ENCODE measurements at places on chromosomes 16 and 17.

DNA sequence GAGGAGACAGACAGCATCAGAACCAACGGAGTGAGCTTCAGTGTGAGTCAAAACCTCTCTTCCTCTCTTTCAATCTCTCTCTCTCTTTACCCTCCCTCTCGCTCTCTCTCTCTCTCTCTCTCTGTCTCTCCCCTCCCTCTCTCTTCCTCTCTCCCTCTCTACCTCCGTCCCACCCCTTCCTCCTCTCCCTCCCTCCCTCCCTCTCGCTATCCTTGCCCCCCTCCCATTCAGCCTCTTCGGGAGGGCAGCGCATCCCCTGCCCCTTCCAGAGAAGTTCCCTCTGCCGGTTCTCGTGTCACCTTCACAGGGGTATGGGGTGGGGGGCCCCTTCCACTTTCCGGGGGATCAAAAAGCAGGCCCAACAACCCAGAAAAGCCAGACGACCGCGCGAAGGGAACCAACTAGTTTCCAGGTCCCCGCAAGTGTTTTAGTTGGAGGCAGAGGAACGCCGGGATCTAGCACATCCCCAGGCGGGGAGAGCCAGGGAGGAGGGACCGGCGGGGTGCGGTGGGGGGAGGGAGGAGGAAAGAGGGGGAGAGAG lies 28.9 kb upstream of the RBFOX1 start:
- H3K4me3 ChIP-seq: no peak overlapping the region
- no peaks in the 10 kb centered on the region for H3K27me3 ChIP-seq
- no peak for DNase-seq
- H3K4me1 ChIP-seq: no peaks in the 10 kb centered on the region

DNA sequence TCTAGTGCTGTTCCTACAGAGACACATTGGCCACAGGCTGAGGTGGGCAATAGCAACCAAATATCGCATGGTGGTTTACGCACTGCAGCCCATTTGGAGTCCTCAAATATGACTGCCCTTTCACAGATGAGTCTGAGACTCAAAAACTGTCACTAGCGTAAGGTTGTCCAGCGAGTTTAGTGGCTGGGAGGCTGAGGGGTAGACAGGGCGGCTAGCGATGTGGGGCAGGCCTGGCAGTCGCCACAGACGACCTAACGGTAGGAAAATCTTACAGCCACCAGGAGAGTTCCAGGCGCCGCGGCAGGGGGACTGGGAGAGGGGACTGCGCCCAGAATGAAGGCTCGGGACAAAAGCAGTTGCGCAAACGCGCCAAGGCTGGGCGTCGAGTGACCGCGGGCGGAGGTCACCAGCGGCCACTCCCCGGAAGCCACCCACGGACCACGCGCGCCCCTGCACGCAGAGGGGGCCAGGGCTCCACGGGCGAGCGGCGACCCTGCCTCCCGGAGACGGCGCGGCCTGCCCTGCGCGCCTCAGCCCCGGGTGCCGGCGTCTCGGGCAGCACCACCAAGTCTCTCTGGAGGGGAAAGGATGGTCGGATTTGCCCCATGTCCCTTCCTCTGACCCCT lies 699 bp upstream of the MAP1LC3B start:
- H3K27me3 ChIP-seq: no peaks in the 10 kb centered on the region
- H3K36me3 ChIP-seq: no peaks in the 10 kb centered on the region
- peaks cover 61% of the 10 kb centered on the region for H3K4me1 ChIP-seq
- peak overlapping the region; percentile 100 for H3K27ac ChIP-seq

DNA sequence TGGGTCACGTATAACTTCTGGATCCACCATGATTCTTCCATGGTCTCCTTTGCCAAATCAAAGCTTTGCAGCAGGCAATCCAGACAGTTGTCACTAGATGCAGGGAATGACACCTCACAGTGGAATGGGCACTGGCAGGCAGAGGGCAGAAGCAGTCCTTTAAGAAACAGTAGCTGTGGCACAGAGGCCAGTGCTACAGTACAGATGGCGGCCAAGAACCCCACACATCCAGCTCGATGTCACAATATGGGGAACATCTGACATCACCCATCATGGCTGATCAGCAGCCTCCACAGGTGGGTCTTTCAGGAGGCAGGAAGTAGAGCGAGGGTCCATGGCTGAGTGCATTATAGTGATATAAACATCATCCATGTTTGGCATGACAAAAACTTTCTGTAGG lies 18.8 kb upstream of the ERN1 start:
- DNase-seq: peak; percentile 41
- H3K4me3 ChIP-seq: no peak overlapping the region
- H3K36me3 ChIP-seq: no peaks in the 10 kb centered on the region
- no peaks in the 10 kb centered on the region for H3K27me3 ChIP-seq
- H3K27ac ChIP-seq: peak overlapping the region; percentile 94

GRCh38 chr16:66872559-66872942 lies 7.8 kb upstream of the PDP2 start:
- no peaks in the 10 kb centered on the region for H3K36me3 ChIP-seq
- H3K27ac ChIP-seq: peak overlapping the region; percentile 69
- no peak for DNase-seq
- peaks cover 16% of the 10 kb centered on the region for H3K4me1 ChIP-seq
- H3K27me3 ChIP-seq: no peaks in the 10 kb centered on the region
- peak overlapping the region; percentile 38 for H3K4me3 ChIP-seq

DNA sequence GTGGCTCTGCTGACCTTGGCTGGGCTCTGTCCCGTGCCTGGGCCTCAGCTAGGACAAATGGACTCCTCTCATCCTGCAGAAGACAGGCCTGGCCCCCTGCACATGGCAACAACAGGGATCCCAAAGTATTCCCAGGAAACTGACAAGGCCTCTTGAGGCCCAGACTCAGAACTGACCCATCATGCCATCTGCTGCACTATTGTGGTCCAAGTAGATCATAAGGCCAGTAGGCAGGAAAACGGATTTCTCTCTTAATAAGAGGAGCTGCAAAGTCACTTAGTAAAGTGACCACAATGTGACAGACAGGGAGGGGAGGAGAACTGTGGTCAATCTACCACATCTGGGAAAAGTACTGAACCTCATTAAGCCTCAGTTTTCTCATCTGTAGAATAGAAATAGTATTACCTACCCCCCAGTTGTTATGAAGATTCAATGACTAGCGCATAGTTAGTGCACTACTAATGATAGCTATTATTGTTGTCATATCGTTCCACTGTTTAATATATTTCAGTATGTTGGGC lies 62.1 kb upstream of the TNRC6A start:
- no peaks in the 10 kb centered on the region for H3K4me1 ChIP-seq
- H3K36me3 ChIP-seq: no peaks in the 10 kb centered on the region
- no peak for DNase-seq
- H3K4me3 ChIP-seq: no peak overlapping the region
- no peak overlapping the region for H3K27ac ChIP-seq

DNA sequence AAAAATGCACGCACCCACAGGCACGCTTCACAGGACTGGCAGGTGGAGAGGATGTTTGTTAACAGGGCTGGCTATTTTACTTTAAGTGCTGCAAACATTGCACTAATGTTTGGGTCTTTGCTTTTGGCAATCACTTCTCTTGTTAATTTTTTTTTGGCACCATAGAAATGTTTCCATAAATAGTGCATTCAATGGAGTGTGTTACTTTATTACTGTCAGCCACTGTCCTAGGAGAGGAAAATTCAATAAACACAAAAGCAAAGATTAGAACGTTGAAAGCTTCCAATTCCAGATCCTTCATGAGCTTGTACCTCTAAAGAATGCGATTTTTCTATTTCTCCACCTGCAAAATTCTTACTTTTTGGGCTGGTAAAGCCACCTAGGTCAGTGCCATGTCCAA lies 743.5 kb downstream of the WWOX start:
- no peaks in the 10 kb centered on the region for H3K27me3 ChIP-seq
- no peak for DNase-seq
- no peaks in the 10 kb centered on the region for H3K4me1 ChIP-seq

DNA sequence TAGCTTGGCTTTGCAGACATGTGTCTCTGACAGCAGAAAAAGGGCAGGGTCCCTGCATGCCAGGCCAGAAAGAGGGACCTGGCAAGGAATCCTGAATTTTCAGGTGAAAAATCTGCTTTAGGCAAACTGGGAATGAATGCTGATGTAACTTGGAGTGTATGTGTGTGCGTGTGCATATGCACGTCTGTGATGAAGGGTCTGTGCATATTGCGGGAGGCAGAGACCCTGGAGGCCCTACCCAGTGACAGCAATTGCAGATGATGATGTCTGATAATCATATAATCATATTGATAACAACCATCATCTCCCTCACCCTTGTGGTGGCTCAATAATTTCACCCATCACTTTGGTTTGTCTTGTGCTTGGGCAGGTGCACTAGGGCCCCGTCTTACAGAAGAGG lies 80.7 kb upstream of the SDK2 start:
- peaks cover 3% of the 10 kb centered on the region for H3K4me1 ChIP-seq
- no peak overlapping the region for H3K27ac ChIP-seq
- DNase-seq: no peak

- no peaks in the 10 kb centered on the region for H3K27me3 ChIP-seq
- no peak overlapping the region for H3K4me3 ChIP-seq
- DNase-seq: no peak
- H3K36me3 ChIP-seq: no peaks in the 10 kb centered on the region
- no peak overlapping the region for H3K27ac ChIP-seq
Measured at GRCh38 chr17:58533616-58534188, 19.3 kb upstream of the MTMR4 start.
